ENCODE measurements at places on chromosomes 7 and 10.

GRCh38 chr7:37531225-37531624 lies 82.6 kb upstream of the ELMO1 start:
- peak; percentile 61 for DNase-seq

- DNase-seq, result peak; percentile 83
These were observed 312.0 kb upstream of the ZMIZ1 start for GRCh38 chr10:78756604-78757343.

DNA sequence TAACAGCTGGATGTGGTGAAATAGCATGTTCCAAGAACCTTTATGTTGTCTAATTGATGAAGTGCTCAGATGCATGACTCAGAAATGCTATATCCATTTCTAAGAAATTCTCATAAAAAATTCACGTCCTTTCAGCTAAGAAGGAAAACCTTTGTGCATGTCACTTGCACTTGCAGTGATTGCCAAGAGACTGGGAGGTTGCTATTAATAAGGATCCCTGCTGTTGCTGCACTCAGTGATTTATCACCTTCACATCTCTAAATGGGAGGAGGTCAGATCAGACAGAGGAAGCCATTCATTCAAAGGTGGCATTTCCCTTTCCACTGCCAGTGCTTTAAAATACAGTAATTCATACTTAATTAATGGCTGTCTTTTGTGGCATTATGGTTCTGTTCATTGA lies 89.5 kb downstream of the THSD7A start:
- no peak for DNase-seq

DNA sequence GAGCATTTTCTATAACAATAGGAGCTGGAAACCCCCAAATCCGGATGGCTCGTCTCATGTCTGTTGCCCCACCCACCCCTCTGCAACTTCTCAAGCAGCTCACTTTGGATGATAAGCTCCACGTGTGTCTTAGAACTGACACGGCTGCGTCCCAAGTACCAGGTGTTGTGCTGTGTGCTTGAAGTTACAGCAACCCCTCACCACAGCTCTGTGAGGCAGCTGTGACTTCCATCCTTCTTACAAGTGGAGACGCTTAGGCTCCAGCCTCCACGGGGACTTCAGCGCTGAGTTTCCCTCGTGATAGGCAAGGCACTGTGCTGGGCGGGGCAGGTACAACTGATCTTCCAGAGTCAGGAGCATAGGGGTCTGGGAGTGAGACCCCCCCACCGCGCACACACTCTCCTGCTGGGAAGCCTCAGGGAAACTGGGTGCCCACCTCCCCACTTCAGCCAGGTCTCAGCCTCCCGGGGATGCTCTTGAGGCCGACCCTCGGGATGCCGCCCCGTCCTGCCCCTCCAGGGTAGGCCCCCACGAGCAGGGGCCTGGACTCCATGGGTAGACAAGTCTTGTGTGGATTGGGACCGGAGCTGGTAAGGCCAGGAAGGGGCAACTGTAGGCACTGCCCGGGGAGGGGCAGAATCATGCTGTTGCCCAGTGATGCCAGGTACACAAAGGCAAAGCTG lies 31.4 kb downstream of the EN2 start:
- no peak for DNase-seq

DNA sequence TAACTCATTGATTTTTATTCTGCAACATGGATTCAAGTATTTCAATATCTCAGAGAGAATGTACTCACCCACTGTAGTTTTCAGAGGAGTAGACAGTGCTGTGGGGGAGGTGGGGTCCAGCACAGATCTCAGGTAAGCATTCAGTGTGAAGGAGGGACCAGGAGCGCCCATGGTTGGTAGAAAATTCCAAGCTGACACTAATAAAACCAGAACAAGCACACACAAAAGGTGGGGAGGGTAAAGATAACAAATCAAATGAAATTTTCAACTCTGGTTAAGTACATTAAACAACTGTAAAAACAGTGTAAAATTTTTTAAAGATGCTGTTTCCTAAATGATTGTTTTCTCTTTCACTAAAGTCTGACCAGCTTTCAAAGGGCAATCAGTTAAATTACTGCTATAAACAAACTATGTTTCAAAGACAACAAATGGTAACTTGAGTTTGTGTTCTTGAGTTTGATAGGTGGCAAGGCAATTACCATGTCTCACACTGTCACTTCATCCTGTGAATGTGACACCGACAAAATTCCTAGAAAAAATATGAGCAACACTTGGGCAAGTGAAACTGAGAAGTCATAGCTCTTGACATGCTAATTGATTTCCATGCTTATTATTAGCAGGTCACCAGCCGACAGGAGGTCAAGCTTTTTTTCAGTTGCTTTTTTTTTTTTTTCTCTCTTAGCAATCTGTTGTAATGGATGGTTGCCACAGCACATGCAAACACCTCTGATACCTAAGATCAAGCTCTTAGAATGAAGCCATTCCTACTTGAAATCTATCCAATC lies 205.8 kb upstream of the SLC26A5 start:
- no peak for DNase-seq

DNA sequence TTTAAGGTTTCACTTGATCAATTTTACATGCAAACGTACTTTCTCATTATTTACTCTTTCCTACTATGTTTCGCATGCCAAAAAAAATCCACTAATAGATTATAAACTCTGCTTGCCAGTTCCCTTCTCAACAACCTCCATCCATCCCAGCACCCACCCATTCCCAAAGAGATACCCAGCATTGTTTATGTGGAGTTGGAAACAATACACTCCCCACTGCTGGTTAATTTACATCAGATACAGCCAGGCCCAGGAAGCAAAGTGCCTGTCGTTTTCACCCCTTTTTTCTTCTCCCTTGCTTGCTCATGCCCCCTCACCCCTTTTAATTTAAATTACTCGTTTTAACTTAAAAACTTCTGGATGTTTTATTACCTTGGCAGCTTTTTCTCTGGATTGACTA lies 59.9 kb downstream of the HIBADH start:
- no peak for DNase-seq

DNA sequence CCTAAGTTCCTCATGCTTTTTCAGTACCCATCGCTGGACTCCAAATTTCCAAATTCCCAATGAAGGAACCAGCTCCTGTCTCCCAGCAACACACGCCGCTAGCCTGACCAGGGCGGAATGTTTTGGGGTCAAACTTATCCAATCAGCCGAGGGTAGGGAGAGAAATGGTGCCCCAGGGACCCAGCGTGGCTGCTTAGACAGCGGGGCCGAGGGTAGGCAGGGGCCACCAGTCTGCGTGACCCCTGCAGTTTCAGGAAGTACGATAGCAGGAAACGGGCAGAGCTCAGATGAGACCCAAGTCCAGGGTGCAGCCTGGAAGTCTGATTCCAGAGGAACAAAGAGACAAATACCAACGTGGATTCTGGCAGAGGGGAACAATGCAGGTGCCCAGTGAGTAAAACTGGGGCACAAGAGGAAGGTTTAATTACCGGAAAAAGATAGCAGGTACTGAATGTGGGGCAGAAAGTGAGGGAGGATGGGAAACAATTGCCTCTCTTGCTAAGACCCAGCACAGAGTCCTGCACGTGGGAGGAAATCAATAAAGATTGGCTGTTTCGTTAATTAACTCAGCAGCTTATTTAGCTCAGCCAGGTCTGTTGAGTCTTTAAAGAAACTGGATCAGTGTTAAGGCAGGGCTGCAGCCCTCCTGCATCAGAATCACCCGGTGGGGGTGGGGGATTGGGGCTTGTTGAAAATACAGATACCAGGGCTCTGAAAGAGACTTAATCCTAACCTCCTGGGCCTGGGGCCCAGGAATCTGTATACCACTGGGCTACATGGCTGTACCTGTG lies 50.4 kb upstream of the NFE2L3 start:
- peak; percentile 64 for DNase-seq

DNA sequence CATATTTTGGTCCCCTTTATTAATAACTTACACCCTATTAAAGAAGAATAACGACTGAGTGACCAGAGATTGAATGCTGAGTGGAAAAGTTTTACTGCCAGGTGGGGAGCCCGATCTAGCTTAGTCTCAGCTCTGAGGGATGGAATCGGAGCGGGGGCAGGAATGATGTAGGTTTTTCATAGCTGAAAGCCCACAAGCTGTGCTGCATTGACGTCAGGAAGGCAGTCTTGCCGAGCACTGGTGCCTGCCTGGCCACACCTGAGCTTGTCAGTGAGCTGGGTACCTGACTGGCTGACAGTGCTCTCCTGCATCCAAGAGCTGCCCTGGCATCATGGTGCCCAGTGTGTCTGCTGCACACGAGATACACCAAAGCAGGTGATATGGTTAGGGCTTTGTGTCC lies 34.8 kb downstream of the GRK5 start:
- DNase-seq, result no peak

GRCh38 chr7:83574616-83575015 lies 74.3 kb downstream of the SEMA3E start:
- no peak for DNase-seq

GRCh38 chr7:116633131-116633988 lies 38.6 kb upstream of the MET start:
- no peak for DNase-seq

DNA sequence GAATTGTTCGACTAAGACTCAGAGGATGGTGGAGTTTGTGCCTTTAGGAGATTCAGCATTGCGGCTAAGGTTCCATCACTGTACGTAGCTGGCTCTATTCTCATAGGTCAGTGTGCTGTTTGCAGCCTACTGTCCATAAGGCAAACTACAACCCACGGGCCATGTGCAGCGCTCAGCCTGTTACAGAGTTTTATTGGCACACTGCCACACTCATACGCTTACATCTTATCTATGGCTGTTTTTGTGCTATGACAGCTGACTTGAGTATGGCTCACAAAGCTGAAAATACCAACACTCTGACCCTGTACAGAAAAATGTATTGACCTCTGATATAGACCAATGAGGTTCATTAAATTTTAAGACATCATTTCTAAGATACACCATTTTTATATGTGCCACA lies 114.5 kb downstream of the ARID5B start:
- no peak for DNase-seq

All from GF-D8 (cell line).